ENCODE measurements at places on chromosomes 1 and 21.

- peak; percentile 25 for DNase-seq
These were observed at the start of gene CAMK2N1 for GRCh38 chr1:20485527-20486456. Gene CAMK2N1 (minus strand): TSS chr1:20486210. CDS start chr1:20485379, 831 bp downstream.

- DNase-seq, result no peak
These were observed 1.9 kb upstream of the HLCS start for GRCh38 chr21:36968414-36968813.

DNA sequence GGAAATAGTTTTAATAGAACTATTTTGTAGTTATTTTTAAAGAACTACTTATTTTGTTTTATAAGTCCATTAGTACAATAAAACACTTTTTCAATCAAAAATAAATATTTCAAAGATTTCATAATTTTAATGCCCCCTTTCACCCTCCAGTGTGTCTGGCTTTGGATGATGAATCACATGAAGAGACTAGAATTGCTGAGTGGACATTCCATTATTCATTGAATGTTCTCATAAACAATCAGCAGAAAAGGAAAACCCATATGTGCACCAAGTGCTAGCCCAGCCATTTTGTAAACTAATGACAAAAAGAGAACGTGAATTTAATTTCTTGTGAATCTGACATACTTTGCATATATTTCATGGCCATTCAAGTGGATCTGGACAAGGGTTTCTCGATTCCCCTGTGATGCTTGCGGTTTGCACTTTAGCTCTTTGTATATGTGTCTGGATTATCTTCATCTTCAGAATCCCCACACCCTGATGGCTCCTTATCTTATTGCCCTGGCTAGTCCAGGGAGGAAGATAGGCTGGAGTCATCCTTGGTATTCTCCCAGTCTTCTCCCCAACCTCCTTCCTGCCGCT, 20.7 kb upstream of the CHIA start:
- no peak for DNase-seq

GRCh38 chr1:212944229-212944901, 6.0 kb upstream of the VASH2 start:
- DNase-seq, result no peak

DNA sequence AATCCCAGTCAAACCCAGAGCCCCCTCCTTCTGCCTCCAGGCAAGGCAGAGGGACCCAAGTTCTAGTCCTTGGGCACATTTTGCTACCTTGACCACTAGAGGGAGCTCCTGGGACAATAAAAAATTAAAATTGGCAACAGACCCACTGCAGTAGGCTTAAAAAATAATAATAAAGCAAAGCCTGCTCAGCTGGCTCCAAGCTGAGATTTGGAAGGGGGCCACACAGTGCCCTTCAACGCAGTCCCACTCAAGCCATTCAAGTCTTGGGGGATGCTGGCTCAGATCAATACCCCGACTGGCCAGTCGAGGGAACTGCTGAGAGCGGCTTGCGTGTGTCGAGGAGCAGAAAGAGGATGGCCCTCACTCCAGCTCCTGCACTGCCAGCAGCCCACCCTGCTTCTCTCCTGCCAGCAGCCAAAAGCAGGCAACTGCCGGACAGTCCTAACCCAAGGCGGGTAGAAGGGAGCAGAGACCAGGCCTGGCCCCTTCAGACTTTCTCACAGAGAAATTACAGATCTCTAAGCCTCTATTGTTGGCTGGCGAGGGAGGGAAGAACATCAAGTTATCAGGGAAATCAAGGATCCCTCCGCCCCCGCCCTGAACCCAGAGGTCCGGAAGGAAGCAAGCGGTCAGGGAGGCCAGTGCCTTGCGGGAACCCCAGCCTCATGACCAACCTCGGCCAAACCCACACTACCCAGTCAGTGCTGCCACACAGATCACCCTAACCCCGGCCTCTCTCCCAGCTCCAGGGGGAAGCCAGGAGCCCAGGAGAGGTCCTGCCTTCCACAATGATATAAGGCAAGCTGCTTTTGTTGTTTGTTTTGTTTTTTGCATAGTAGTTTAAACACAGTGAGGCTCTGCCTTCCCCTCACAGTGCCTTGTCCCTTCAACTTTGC, 4.9 kb upstream of the ALDH4A1 start:
- peak; percentile 31 for DNase-seq

GRCh38 chr1:16979475-16980327, 719 bp downstream of the MFAP2 start:
- no peak for DNase-seq

- no peak for DNase-seq
These were observed 7.1 kb downstream of the DMRTA2 start for GRCh38 chr1:50416150-50416527.

DNA sequence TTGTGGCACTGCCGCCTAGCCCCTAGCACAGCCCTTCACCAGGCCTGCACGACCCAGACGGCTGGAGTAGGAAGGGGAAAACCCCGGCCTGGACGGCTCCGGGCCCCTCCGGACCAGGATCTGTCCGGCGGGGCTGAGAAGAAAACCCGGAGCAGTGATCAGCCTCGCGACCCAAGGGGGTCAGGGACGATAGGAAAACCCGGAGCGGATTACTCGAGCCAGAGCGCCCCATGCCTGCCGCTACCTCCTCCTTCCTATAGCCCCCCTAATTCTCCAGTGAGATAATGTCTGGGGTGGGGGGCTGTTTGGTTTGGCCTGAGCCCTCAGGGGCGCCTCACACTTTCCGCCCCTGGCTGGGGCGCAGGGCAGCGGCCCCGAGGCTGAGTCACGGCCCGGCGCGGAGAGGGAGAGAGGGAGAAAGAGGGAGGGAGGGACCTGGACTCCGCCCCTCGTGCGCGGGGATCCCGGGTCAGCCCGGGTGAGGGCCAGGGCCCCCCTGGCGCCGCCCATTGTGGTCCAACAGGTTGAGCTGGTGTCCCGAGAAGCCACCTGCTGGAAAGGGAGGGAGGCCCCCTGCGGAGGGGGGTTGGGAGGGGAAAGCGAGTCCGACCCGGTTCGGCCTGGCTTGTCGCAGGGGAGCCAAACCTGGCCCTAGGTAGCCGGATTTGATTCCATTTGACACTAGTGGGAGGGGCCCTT, 1.7 kb upstream of the ZBTB7B start:
- peak; percentile 62 for DNase-seq

GRCh38 chr1:213685992-213686582, 301.7 kb upstream of the PROX1 start:
- no peak for DNase-seq

GRCh38 chr1:83512373-83513193, 486.3 kb downstream of the TTLL7 start:
- DNase-seq, result no peak

DNA sequence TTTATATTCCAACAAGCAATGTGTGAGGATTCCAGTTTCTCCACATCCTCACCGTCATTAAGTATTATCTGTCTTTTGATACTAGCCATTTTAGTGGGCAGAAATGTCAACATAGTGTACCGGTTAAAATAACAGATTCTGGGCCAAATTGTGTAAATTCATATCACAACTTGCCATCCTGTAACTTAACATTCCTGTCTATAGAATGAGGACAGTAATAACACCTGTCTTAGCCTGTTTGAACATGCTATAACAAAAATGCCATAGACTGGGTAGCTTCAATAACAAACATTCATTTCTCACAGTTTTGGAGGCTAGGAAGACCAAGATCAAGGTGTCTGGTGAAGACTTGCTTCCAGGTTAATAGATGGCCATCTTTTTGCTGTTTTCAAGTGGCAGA, 491.1 kb downstream of the PTBP2 start:
- no peak for DNase-seq

GRCh38 chr1:236143104-236143948, 987 bp downstream of the GPR137B start:
- DNase-seq, result no peak

GRCh38 chr21:36075171-36075570, 5.3 kb downstream of the CBR1 start:
- no peak for DNase-seq

DNA sequence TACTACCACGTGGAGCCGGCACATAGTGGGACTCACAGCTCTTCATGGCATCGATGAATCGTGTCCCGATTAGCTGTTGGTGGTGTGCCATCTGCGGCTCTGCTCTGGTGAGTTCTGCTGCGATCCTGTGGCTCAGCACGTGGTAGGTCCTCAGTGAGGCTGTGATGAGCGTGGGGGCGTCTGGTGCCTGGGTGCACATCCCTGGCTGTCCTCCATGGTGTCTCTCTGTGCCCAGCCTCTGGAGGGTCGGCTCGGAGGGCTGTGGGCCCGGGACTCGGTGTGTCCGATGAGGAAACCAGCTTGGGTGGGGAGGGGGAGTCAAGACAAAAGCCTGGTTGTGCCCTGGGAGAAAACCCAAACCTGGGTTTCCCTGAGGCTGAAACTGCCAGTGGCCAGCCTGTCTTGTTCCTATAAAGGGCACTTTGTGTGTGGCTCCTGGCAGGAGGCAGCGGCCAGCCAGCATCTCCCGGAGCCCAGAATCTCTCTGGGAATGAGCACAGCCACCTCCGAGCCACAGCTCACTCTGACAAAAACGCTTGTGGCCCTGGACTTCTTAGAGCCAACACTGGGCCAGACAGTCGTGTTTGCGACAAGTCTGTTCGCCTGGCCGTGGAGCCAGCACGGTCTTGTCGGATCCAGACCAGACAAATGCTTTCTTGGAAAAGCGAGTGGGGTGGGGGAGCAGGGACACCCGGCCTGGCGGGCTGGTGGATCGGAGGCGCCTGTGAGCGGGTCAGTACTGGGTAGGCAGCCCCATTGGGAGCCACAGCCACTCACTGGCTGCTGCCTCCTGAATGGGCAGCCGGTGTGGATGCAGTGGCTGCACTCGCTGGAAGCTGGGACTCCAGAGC, 31.8 kb downstream of the SPSB1 start:
- no peak for DNase-seq

Data from stimulated activated CD8-positive, alpha-beta memory T cell treated with anti-CD3 and anti-CD28 coated beads, Interleukin-7, amount 100 ng/mL, for 1 hour (primary cell).